Activated CD4-positive, alpha-beta memory T cell treated with anti-CD3 and anti-CD28 coated beads for 36 hours (primary cell): ENCODE measurements at places on chromosomes 16 and 17.

GRCh38 chr17:74742153-74742515, 5.1 kb downstream of the RAB37 start:
- peak; percentile 79 for DNase-seq

DNA sequence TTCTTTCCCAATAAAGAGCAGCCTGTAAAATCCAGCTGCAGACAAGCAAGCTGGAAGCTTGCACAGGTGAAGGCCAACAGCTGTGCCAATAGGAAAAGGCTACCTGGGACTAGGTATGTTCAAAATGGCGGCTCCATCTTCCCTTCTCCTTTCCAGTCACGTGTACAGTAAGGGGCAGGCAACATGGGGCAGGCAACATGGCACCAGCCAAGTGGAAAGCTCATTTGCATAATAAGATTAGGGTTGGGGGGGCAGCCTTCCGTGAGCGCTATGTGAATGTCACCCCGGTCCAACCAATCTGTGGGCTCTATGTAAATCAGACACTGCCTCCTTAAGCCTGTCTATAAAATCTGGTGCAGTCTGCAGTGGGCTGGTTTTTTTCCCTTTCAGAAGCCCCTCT, 31.3 kb downstream of the TVP23A start:
- no peak for DNase-seq

DNA sequence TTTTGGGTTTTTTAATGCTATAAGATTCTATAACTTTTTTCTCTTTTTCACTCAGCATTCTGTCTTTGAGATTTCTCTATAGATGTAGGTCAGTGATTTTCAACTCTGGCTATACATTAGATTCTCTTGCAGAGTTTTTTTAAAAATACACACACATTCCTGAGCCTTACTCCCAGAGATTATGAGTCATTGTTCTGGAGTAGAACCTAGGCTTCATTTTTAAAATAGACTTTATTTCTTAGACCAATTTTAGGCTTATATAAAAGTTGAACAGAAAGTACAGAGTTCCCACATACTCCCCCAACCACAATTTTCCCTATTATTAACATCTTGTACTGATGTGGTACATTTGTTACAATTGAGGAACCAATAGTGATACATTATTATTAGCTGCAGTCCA, 63.3 kb downstream of the CYB561 start:
- DNase-seq = no peak

- DNase-seq = no peak
Observed at GRCh38 chr17:82245134-82246039, 16.5 kb downstream of the SLC16A3 start.

- DNase-seq = no peak
Observed at GRCh38 chr16:65044873-65045272, 77.0 kb downstream of the CDH11 start.

DNA sequence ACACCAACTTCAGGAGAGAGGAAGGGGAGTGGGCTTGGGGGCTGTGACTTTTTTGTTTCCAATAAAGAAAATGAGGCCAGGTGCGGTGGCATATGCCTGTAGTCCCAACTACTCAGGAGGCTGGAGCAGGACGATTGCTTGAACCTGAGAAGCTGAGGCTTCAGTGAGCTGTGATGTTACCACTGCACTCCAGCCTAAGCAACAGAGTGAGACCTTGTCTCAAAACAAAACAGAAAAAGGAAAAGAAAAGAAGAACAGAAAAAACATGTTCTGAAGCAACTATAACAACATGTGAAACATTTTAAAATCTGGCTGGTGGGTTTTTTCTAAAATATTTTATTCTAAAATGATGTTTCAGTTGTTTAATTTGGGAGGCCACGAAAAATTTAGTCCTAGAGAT, 554.0 kb upstream of the ZFHX3 start:
- no peak for DNase-seq

DNA sequence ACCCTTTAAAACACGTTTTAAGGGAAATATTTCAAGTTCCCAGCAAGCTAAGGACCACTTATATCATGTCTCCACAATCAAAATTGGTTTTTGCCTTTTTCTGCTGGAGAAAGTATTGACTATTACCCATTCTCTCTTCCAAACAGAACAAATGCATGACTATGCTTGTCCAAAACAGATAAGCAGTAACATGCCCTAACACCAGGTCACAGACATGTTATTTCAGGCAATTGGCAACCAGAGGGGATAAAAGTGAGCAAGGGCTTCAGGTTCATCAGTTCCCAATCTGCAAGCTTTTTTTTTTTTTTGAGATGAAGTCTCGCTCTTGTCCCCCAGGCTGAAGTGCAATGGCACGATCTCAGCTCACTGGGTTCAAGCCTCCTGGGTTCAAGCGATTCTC, 15.0 kb downstream of the SKA2 start:
- DNase-seq = no peak

- DNase-seq = no peak
Observed at GRCh38 chr17:63649813-63650212, 27.6 kb downstream of the MAP3K3 start.

DNA sequence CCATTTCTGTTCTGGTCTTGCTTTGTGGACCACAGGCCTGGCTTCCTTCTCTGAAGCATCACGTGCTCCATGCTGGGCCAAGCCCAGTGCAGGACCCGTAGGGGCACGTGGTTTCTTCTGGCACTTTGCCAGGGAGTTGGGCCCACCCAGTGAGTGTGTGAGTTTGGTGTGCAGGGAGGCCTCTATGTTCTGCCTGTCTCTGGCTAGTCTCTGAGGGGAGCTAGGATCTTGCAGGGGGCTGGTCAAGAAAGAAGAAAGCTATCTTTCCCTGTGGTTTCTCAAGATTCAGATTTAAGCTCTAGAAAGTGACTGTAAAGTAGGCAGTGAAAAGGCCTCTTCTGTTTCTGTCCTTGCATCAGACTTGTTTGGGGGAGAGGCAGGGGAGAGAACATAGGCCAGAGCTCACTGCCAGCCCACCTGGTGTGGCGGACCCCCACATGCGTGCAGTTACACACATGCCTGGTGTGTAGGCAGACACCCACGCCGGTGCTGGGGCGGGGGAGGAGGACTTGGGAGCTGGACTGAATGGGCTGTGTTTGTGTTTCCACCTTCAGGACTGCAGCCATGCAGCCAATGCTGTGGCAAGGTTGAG, 11.8 kb downstream of the LASP1 start:
- DNase-seq = peak; percentile 69

DNA sequence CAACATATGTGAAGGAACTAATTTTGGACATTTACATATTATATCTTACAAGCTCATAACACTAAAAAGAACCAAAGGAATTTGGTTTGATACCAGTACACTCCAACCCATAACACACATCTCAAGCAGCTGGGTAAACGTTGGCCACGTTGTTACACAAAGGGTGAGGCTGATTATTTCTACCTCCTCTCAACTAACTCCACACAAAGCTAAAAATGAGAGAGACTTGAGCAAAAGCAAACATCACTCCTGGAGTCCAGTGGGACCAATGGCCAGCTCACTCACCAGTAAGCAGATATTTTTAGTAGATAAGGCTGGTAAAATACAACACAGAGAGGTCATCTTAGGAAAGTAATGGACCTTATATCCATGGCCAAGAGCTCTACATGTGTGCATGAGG, 207.6 kb downstream of the MRTFB start:
- DNase-seq = no peak

GRCh38 chr17:42414704-42415409, 8.2 kb downstream of the CAVIN1 start:
- DNase-seq = peak; percentile 87

- DNase-seq = no peak
Observed at GRCh38 chr17:76398523-76399174, 14.2 kb downstream of the SPHK1 start.

DNA sequence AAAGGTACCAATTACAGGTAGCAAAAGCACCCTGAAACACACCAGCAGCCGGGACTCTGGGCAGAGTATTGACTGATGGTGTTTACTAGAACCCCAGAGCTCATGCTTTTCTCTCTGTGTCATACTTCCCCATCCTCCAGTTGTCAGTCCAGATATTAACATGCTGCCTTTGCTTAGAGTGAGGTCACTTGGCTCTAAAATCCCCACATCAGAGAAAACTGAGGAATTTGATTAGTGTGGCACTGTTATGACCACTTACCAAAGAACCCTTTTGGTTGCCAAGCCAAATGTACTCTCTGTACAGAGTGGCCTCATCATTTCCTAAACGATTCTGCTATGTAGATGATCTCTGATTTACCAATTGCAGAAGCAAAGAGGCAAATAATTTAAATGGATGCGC, 80.4 kb downstream of the ABCC12 start:
- no peak for DNase-seq

- DNase-seq = no peak
Observed at GRCh38 chr16:59469266-59469665, 735.1 kb upstream of the GOT2 start.

DNA sequence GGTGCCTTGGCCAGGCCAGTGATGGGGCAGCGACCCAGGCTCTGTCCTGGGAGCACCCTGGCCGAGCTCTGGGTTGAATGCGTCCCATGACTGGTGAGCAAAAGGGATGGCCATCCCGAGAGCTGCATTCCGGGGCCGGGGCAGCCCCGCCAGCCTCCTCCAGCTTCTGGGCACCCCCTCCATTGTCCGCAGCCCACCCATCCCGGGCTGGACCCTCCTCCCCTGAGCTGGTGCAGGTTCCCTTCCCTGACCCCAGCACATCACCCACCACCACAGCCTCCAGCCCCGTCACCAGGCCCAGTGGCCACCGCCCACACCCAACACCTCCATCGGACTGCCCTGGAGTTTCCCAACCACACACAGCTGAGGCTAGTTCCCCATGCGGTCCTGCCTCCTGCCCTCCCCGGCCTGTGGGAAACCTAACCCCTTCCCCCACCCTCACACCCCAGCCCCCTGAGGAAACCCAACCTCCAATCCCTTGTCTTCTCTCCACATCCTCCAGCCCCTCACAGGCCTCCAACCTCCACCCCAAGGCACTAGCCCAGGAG, 16.2 kb upstream of the PVALEF start:
- DNase-seq = no peak

GRCh38 chr17:75602644-75603043, 15.0 kb downstream of the MYO15B start:
- no peak for DNase-seq

GRCh38 chr16:10870137-10870776, 6.7 kb upstream of the CIITA start:
- DNase-seq = peak; percentile 48

GRCh38 chr16:85098565-85098964, 13.7 kb downstream of the CIBAR2 start:
- no peak for DNase-seq

DNA sequence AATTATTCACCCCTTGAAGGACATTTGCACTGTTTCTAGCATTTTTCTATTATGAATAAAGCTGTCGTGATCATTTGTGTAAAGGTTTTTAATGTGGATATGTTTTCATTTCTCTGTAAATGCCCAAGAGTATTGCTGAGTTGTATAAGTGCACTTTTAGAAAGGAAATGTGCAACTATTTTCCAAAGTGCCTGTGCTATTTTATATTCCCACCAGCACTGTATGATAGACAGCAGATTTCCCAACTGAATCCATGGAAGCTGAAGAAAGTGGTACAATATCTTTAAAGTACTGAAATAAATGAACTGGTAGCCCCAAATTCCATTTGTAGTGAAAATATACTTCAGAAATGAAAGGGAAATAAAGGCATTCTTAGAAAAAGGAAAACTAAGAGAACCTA, 238.4 kb downstream of the BCAS3 start:
- no peak for DNase-seq

GRCh38 chr17:76968707-76969597, 100.7 kb downstream of the MGAT5B start:
- DNase-seq = peak; percentile 75

- DNase-seq = no peak
Observed at GRCh38 chr16:28312327-28312726, 20.0 kb downstream of the SBK1 start.

GRCh38 chr17:65013613-65014391, 42.7 kb downstream of the GNA13 start:
- DNase-seq = peak; percentile 66

- no peak for DNase-seq
Observed at GRCh38 chr17:42411361-42411760, 11.7 kb downstream of the CAVIN1 start.

DNA sequence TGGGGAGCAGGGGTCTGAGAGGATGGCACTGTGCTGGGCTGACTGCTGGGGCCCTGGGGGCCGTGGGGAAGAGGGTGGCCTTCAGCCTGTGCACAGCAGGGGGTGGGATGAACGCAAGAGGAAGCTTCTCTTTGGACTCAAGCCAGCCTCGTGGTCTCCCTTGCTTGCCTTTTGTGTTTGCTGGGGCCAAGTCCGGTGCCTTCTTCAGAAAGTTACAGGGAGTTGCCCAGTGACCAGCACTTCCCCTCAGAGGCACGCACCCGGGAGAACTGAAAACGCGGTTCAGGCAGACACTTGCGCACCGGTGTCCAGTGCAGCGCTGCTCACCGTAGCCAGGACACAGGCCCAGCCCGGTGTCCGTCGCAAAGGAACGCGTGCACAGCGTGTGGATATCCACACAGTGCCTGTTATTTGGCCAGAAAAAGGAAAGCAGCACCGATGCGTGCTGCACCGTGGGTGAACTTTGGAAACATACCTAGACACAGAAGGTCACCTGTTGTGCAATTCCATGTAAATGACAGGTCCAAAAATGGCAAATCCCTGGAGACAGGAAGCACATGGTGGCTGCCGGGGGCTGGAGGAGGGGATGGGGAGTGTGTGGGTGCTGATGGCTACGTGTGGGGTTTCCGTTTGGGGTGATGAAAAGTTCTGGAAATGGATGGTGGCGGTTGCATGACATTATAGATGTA, 29.4 kb upstream of the NUDT16L1 start:
- no peak for DNase-seq

DNA sequence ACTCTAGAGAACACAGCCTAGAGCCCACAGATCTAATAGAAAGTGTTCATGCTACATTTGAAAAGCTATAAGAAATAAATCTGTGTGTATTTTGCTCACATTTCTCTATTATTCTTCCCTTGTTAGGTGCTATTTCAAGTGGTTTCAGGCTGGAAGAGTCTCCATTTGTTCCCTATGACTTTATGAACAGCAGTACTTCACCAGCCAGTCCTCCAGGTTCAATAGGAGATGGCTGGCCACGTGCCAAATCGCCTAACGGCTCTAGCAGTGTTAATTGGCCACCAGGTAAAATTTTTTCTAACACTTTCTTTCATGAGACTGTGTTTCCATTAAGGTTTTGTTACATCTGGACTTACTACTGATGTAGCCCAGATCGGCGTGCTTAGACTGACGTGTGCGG, 30.7 kb upstream of the SLC5A11 start:
- DNase-seq = no peak

GRCh38 chr17:78993241-78993956, 13.7 kb upstream of the LGALS3BP start:
- peak; percentile 68 for DNase-seq

DNA sequence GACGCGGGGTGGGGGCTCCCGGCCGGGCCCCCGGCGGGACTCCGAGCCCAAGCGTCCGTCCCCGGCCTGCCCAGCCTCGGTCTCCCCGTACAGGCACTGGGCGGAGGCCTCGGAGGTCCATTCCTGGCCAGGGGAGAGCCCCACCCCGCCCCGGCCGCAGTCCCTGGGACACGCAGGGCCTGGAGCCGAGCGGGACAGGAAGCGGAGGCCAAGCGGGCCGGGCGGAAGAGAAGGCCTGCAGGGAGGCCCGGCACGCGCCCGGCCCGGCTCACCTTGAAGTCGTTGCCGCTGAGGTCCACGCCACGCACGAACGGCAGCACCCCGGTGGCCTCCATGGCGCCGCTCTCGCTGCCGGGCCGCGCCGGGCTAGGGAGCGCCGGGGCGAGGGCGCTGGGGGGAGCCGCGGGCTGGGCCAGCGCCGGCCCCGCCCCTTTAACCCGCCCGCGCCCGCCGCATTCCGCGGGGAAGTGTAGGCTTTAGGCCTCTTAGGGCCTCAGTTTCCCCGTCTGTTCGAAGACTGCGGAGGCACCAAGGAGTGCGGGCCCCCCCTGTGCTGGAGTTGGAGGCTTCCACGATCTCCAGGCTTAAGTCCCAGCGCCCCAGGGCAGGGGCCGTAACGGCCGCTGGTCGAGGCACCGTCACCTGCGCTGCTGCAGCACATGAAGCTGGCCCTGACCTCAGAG, at the start of gene FLII:
Gene FLII (minus strand): TSS at position 383 of the 683 bp plus-strand sequence. CDS start 48 bp downstream, at position 335.
- DNase-seq = peak; percentile 55
